GM03348 (cell line): ENCODE measurements at places on chromosomes 13 and 19.

DNA sequence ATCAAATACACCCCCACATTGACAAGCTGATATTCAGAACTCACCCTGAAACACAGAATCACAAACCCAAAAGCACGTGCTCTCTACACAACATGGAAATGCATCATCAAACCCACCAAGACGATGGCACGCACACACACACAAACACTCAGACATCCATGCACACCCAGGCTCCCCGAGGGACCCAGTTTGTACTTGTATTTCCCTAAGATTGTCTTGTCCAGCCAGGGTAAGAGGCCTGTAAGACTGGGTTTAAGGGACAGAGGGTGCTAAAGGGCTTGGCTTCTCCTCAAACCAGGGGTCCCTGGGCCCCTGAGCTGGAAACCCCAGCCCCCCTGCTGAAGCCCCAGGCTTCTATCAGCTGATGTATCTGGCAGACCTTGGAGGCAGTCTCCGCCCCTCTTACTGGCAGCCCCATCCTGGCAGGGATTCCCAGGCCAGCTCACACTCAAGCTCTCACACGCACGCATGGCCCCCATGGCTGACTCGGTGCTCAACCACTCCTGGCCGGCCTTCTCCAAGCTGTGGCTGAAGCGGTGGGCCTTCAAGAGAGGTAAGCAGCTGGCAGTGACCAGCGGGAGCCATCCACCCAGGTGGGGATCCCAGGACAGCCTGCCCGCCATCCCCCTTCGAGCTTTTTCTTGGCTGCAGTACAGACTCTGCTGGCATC lies 6.5 kb downstream of the ARHGEF18 start:
- peak; percentile 85 for DNase-seq

- DNase-seq, result peak; percentile 68
These were observed 17.7 kb downstream of the SBNO2 start for GRCh38 chr19:1156305-1156801.

DNA sequence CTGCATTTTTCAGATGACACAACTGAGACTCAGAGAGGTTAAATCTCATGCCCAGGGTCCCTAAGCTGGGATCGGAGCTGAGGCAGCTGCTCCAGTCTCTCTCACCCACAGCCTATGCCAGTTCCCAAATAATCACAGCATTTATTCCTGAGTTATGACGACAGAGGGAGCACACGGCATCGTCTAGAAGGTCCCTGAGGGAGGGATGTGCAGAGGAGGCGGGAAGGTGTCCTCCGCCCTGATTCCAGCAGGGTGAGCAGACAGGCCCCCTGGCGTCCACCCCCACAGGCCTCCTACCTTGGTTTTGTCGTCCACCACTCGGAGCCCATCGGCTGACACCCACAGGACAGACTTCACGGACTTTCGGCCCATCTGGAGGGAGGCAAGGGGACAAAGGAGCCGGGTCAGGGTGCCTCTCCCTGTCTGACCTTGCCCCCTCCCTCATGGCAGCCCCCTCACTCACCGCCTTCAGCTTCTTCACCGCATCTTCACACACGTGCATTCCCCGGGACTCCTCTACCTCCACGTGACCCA lies 8.0 kb downstream of the NUMBL start:
- DNase-seq, result no peak

DNA sequence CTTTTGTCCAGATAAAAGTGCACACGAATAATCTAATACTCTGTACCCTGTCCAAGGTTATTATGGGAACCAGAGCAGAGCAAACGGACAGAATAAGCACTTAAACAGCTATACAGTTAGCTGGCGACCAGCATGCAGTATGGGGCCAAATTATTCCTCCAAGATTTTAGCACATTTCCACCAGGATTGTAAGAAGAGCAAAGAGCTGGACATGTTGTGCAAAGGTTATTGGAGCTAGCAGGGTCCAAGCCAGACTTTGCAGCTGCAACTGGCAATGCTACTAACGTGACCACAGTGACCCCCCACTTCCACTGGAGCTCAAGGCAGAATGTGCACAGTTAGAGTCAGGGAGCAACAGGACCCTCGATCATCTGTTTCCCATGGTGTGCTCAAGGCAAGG lies 89.9 kb downstream of the COL4A1 start:
- no peak for DNase-seq

DNA sequence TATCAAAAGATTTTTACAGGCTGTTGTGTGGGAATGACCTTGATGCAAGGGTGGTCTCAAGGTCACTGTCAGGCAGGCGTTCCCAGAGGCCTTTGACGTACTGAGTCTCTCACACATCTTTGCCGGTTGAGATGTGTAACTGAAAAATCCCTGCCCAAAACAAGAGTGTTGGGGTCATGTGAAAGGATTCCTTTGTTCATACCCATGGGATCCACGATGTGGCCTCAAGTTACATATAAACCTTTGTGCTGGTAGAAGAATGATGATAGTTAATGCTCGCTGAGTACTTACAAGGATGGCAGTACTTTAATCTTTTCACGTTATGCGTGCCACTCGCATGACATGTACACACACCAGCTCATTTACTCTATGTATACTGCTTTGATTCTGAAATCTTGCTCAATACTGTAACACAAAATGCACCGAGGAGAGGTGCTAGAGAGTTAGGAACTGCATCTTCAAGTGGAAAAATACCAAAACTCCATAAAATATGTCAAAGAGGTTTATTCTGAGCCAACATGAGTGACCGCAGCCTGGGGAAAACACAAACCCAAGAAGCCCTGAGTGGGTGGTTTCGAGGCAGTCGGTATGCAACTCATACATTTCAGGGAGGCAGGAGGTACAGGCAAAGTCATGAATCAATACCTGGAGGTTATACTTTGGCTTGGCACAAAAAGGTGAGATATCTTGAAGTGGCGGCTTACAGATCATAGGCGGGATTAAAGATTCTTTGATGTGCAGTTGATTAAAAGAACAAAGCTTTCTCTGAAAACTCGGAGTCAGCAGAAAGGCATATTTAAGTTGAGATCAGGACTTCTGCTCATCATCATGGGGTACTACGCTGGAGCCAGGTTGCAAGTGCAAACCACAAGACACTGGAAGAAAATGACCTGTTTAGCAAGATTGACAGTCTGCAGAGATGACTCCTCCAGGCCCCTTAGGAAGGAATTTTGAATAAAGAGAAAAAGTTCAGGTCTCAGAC lies 87.4 kb upstream of the ARHGEF7 start:
- DNase-seq, result no peak

DNA sequence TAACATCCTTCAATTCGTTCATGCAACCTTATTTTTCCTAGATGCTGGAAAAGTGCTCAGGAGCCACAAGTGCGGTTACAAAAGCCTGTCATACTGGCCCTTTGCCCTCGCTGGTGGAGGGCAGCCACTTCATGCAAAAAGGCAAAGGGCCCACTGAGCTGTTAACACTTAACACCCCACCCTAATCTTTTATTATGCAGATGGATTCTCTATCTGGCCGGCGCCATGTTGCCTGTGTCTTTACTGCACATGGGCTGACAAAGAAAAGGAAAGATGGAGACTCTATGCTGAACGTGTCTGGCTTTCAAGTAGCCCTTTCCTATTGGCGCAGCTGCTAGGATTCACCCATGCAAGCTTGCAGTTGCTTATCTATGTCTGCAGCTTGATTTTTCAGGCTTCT lies 10.8 kb downstream of the OR7D2 start:
- DNase-seq, result no peak

GRCh38 chr13:39023761-39024160 lies 14.1 kb downstream of the PROSER1 start:
- no peak for DNase-seq

GRCh38 chr13:46963904-46964303 lies 67.1 kb upstream of the HTR2A start:
- DNase-seq, result no peak

DNA sequence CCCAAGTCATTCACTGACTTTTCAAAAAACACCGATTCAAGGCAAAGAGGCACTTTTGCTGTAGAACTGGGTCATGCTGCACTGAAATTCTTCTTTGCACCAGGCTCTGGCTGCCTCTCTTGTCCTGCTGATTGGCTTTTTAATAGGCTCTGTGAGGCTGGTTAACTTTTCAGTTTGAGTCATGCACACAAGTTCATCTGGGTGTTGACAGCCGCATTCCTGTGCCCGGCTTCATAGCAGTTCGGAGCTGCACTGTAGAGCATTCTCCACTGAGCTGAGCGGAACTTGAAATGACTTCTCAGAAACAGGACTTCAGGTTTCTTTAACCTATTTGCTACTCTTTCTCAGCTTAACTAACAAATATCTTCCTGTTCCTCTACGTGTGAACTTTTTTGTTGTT lies 978.3 kb downstream of the UQCRFS1 start:
- DNase-seq, result peak; percentile 44

DNA sequence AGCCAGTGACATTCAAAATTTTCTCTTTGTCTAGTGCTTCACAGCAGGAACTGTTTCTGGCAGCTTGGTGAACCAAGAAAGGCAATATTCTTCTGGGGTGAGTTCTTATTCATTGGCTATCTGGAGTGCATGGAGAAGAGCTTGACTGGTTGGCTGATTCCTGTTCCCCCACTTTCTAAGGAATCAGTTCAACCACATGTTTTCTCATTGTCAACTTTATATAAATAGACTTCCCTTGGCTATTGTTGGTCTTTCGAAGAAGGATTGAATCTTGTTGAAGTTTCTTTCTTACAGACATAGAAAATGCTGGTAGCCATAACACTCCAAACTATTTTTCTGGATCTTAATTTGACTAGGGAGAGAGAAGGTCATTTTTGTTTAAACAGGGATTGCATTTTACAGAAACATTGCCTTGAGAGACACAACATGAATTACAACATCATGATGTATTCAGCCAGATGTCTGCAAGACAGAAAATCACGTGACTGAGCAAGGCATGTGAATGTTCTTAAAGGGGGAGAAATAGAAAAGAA lies 85.2 kb downstream of the EDNRB start:
- peak; percentile 8 for DNase-seq

DNA sequence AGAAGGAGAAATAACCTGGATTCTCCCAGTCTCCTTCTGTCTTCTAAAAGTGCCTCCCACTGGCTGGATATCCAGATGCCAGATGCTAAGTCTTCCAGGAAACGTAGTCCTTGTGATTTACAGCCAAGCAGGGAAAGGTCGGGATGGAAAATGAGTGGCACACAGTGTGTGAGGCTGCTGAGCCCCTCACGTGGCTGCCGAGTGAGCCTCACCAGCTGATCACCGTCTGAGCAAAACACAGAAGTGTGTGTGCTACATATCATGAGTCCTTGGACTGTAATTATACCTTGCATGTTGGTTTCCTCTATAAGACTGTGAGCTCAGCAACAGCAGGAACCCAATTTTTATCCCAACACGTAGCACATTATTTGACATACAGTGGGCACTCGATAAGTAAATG lies 15.1 kb downstream of the LHFPL6 start:
- DNase-seq, result no peak

- no peak for DNase-seq
These were observed 19.0 kb upstream of the N4BP2L1 start for GRCh38 chr13:32446773-32447465.

DNA sequence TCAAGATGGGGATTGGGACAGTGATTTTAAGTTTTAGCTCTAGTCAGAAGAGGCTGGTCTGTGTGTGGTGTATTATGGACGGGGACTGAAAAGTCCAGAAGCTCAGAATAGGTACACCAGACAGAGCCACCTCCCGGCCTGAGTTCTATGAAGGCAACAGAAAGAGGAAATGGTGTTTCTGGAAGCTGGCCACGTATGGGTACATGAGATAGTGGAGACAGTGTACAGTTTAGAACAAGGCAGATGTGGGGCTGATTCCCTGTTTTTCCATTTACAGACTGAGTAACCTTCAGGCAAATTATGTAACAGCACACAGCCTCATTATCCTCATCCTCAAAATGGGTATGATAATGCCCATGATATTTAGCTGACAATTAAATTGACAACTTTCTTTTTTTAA lies 1.3 kb downstream of the ZNF175 start:
- no peak for DNase-seq

GRCh38 chr13:72368031-72368430 lies 359.4 kb downstream of the MZT1 start:
- DNase-seq, result no peak

GRCh38 chr19:38564981-38565690 lies 52.6 kb downstream of the MAP4K1 start:
- no peak for DNase-seq

- DNase-seq, result no peak
These were observed 530.6 kb upstream of the SPRY2 start for GRCh38 chr13:80871481-80871880.

DNA sequence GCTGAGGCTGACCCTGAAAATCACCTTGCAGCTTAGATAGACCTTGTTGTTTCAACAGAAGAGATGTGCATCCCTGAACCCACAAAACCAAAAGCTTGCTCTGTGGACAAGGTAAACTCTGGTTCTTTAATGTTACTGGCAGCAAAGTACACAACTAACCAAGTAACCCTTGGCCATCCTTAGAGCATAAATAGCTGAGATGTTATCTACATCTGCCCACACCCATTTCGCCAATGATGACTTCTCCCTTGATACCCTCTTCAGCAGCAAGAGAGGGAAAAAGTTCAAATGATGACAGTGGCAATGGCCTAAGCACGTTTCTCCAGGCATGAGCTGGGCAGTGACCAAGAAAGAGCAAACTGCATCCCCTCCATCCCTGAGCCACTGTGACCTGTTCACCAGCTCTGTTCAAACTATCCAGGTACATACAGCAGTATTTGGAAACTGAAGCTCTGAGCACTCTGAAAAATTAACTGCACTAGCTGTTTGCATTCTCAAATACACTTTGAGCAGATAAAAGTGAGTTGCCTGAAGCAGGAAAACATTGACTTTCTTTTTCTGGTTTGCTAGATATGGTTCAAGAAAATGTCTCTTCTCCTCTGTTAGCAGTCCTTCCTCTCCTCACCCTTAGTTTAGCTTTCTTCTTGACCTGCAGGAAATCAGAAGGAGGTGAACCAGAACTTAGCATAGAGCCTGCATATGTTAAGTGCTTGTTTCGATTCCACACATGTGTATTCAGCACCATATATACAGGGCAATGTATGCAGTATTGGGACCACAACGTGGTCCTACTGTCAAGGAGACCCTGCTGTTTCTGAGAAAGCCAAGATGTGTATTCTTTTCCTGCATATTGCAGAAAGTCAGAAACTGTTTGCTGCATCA lies 231.7 kb downstream of the FOXO1 start:
- DNase-seq, result no peak

- DNase-seq, result no peak
These were observed 414.2 kb downstream of the FOXO1 start for GRCh38 chr13:40252241-40252640.

GRCh38 chr19:51971624-51972023 lies 15.0 kb downstream of the ZNF350 start:
- no peak for DNase-seq

DNA sequence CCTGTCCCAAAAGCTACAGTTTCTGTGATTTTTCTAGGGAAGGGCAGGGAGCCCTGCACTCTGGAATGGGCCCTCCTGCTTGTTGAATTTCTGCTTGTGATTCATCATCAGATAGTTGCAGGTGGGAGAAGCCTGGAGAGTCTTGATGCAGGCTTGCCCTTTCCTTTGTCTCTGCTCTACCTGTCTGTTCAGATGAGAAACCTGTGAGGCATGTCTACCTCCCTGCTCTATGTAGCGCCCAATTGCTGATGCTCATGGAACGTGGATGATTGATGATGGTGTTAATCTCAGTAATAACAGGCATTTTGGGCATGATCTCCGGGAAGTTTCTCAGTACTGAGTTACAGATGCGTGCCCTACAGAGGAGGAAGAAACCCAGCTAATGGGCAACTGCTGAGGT lies 10.9 kb upstream of the CBY2 start:
- no peak for DNase-seq
